NCI-H2227 treated with DMSO at 0.1 percent for 48 hours (cell line): ENCODE measurements at places on chromosomes 4 and X.

DNA sequence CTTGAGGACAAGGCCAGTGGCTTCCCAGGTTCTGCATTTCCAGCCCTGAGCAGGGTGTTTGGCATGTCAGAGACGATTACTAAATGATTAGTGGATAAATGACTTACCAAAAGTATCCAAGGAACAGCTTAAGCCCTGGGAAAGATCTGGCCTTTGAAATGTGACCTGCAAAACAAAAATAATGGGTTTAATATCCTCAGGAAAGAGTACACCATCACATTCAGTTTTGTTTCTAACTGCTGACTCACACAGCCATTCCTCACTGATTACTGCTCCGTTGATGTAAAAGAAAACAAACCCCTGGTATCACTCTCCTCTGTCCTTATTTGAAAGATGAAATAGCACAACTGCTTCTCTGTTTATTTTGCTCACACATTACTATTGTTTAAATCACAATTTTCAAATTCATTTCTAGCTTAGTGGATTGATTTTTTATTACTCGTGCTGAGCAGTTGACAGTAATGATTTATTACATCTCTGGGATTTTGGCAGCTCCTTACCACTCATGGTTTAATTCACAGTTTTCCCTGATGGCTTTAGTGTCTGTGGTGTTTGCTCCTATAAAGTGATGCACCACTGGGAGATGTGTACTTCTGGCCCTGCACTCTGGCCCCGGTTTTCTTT lies 117.0 kb downstream of the CBLL2 start:
- DNase-seq: peak; percentile 95

- DNase-seq: no peak
These were observed 30.3 kb downstream of the CCNI start for GRCh38 chr4:77045490-77045889.

DNA sequence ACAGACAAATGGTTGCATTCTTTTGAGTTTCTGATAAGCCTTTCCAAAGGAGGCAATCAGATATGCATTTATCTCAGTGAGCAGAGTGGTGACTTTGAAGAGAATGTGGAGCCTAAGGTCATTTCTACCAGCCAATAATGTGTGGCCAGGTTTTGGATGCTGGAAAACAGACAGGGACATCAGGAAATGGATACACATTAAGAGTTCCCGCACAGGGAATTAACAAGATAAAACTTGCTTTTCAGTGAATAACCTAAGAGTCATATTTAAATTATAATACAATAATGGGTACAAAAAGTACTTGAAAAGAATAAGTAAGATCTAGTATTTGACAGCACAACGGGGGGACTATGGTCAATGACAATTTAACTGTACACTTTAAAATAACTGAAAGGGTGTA lies 492.3 kb upstream of the FAM241A start:
- DNase-seq: no peak

GRCh38 chr4:186726426-186727168 lies 2.9 kb upstream of the FAT1 start:
- no peak for DNase-seq

GRCh38 chr4:14452001-14452400 lies 550.3 kb upstream of the CPEB2 start:
- DNase-seq: no peak

GRCh38 chr4:55871299-55871800 lies 17.9 kb downstream of the EXOC1 start:
- DNase-seq: no peak

- no peak for DNase-seq
These were observed 50.0 kb downstream of the IQCM start for GRCh38 chr4:149765630-149766029.

DNA sequence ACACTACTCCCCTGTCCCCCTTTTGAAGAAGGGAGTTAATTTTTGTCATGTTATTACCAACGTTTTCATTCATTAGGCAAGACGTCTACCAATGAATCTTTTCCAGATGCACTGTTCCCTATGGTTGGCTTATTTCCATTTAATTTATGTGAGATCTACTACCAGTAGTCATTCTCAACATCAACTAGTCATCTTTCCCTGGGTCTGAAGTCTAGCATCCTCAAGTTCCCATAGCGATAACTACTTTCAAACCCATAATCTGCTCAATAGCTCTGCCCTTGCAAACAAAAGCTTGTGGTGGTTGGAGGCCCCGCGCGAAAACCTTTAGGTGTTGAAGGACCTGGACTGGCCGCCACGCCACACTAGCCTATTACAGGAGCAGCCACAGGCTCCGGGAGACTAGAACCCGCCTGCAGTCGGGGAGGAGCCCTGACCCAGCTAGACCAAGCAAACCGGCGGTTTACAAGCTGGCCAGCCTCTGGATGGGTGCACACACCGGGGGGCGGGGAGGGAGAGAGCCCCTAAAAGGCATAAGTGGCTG lies 746 bp downstream of the PPAT start:
- DNase-seq: peak; percentile 64

- DNase-seq: no peak
These were observed 423.3 kb downstream of the MAGEE1 start for GRCh38 chrX:76850851-76851250.

- no peak for DNase-seq
These were observed 20.7 kb downstream of the PCGF3 start for GRCh38 chr4:726235-726787.

DNA sequence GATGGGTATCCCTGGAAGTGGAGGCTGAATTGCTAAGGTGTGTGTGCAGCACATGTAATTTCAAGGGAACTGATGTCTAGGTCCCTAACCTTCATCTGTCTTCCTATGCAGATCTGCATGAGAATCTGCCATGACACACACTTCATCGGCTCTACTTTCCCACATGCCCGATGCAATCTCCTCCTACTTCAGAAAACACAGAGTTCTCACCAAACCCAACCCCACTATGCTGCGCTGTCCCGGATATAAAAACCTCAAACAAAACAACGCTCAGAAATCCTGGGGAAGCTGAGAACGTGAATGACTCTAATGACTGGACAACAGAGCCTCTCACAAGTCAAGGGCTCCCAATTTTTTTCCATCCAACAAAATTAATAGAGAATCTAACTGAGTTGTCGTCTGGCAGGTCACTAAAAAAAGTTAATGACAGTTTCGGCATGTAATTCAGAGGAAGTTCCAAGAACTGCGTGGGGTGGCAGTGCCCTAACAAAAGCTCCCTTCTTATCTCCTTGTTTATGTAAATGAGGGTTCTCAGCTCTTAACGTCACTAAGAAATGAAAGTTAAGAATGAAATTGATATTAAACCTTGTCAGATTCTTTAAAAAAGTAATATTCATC lies 39.0 kb downstream of the STX18 start:
- DNase-seq: no peak

DNA sequence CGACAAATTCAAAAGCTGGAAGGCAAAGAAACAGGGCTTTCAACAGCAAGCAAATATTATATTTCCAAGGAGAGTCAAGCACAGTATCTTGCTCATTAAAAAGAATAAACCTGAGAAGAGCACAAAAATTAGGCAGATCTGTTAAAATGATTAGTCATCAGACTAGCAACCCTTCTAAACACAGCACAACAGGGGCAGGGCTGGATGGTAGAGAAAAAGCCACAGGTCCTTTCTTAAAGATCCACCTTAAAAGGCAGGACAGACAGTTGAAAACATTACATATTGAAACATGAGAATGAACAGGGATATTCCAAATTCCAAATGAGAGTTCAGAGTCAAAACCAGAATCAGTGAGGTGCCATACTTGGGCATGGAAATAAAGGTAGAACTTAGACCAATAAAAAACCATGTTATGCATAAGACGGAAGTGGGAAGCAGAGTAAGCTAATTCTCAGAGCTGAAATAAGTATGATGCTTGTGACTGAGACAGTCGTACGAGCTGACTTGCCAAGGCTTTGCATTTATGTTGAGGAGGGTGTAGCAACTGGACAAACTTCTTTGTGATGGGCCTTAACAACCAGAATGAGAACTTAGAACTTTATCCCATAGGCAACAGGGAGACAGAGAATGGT lies 126.9 kb upstream of the FAM9B start:
- DNase-seq: no peak

DNA sequence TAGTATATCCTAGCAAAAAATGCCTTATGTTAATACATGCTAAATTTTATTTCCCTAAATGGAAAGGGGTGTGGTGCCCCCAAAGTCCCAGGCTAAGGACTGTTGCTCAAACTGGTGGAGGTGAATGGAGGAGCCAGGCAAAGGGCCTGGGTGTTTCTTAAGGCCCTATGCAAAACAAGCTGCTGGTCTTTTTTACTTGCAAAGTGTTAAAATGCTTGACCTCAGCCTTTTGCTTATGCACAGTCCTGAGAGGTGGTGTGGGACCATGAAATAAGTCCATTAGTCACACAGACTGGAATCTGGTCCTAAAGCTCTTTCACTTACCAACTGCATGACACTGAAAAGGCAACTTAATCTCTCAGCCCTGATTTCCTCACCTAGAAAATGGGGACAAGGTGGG lies 223.5 kb upstream of the MBNL3 start:
- DNase-seq: no peak

GRCh38 chr4:79625361-79625760 lies 217.3 kb upstream of the GK2 start:
- DNase-seq: no peak

- no peak for DNase-seq
These were observed 182.9 kb downstream of the C4orf33 start for GRCh38 chr4:129278868-129279267.

- DNase-seq: no peak
These were observed 802.0 kb downstream of the RPA4 start for GRCh38 chrX:97685753-97686152.

DNA sequence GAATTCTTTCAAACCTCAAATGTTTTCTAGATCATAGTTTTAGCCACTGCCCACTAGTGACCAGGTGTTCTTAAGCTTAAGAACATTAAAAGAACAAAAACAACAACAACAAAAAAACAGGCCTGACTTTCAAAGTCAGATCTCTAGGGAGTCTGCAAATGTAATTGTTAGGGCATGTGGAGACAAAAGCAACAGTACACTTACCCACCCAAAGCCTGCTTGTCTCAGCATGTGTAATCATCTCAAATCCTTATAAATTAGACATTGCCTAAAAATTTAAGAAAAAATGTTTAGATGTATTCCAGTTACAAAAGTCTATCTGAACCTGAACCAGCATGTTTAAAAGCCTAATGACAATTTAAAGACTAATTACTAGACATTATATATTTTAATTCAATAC lies 79.9 kb downstream of the SLC7A11 start:
- DNase-seq: no peak

DNA sequence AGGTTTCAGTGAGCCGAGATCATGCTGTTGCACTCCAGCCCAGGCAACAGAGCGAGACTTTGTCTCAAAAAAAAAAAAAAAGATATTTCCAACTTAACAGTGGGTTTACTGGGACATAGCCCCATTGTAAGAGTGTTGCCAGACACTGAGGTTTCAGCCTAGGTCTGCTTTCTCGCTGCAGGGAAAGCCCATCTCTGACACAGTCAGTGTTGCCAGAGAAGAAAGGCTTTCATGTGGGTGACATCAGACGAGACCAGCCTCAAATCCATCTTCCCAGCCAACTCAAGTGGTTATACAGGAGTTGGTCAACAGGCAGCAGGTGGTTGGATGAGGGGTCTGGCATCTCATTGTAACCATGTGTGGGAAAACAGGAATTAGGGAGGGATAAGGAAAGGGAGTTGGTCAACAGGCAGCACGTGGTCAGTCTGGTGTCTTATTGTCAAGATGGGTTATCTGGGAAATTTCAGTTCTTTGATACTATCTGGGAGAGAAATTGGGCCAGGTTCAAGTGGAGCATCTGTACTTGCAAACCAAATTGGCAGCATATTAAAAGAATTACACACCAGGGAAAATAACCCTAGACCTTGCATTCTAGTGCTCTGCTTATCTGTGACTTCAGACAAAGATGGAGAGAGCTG lies 41.1 kb downstream of the NELFA start:
- DNase-seq: no peak

GRCh38 chr4:2958446-2958845 lies 4.8 kb downstream of the NOP14 start:
- no peak for DNase-seq

GRCh38 chr4:173025131-173025530 lies 143.5 kb upstream of the GALNT7 start:
- peak; percentile 11 for DNase-seq

GRCh38 chr4:1590244-1590643 lies 93.9 kb downstream of the FAM53A start:
- DNase-seq: no peak

GRCh38 chrX:105552395-105552794 lies 269.9 kb upstream of the NRK start:
- DNase-seq: no peak

DNA sequence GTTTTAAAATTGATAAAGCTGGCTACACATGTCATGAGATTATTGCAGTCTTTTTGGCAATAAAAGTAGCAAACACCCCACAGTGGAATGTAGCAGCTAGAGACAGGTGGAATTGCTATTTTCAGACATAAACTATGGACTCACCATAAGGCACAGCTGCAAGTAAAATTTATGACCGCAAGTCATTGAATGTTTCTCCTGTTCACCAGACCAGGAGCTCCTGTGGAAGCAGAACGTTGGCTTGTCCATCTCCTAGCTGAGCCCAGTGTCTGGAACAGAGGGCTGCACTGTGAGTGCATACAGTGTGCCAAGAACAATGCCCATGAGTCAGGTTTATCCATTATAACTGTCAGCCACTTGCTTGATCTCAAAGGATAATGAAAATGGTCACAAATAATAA lies 538.2 kb downstream of the INPP4B start:
- DNase-seq: no peak

GRCh38 chr4:6198278-6198677 lies 2.1 kb downstream of the JAKMIP1 start:
- DNase-seq: no peak
